Fibroblast of the aortic adventitia (primary cell): ENCODE measurements at places on chromosomes 11 and 22. TPM values are rescaled to one million over a fixed set of nuclear protein-coding genes. Genes with fewer than 3 reads are reported as not detected.
A peak's percentile ranks its signal among the peaks of the same experiment; 100 is the strongest.

Gene OPCML
- total RNA-seq, result 0.18 and 0.82 TPM in 2 replicates

Gene HEPN1
- not detected in 2 replicates for total RNA-seq

GRCh38 chr22:20244691-20245576 is 23.2 kb downstream of the RTN4R start:
- DNase-seq, result no peak

DNA sequence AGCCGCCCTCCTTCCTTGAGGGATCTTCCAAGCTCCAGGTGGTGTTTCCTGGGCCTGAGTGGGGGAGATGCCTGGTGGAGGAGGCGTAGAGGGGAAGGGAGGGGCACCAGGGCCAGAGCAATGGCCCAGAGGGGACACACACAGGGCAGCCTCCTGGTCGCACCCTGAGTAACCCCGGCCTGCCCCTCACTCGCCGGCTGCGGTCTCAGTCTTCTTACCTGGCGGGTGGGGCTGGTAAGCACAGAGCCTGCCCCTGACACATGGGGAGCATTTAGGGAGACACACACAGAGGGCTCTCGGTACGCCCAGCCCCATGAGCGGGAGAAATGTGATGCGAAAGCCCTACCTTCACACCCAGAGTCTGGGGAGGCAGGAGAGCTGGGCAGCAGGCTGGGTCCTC is 23.9 kb downstream of the IGF2 start:
- DNase-seq, result no peak

GRCh38 chr11:4102711-4103110 is 8.1 kb downstream of the RRM1 start:
- DNase-seq, result no peak

DNA sequence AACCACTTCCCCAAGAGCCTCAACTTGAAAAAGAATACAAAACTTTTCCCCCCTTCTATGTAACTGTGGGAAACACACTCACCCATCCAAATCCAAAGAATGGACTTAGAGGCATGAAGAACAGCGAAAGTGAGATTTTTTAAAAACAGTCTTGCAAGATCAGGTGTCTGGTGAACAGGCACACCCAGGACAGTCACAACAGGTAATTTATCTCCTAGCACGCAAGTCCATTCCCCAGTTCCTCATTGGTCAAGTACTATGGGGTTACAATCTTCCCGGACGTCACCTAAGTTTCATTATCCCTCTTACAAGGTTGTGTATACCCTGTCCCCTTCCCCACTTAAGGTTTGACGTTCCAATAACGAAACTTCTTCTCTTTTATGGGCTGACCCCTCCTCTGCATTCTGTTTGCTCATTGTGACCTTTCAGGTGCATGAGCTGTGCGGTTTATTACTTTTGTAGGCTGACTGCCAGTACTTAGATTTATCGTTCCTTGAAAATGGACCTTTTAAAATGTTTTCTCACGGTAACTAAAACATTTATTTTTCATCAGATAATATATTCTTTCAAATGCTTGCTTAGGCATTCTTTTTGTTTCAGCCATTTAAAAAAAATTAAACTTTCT is 1401.9 kb downstream of the FAM181B start:
- DNase-seq, result no peak

DNA sequence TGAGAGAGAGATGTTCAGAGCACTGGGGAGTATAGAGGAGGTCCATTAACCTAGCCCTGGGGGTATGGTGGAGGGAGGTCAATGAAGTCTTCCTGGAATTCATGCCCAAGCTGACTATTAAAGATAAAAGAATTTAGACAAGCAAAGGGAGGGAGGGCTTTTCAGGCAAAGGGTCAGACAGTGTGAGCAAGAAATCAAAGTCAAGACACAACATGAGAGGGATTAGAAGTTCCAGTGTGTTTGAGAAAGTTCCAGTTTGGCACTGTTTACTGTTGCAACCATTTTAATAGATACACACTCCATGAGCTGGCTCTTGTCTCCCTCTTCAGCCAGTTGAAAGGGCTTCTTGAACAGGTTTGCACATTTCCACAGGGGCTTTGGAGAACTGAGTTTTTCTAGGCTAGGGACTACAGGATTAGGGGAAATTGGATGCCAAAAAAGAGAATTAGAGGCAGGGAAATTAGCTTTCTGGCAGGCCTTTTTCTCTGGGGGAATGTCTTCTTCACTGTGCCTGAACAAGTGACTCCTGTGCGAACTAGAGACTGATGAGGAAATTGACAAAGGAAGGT is 14.7 kb upstream of the NNMT start:
- DNase-seq, result peak; percentile 73

DNA sequence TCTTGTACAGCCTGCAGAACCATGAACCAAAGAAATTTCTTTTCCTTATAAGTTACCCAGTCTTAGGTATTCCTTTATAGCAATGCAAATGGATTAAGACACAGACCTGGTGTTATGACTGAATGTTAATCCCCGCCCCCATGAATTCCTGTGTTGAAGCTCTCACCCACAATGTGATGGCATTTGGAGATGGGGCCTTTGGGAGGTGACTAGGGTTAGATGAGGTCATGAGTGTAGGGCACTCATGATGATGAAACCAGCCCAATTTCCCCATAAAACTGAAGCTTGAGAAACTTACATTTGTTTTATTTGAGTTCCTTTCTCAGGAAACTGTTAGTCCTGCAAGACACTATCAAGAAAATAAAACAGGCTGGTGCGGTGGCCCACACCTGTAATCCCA is 115.8 kb upstream of the THY1 start:
- DNase-seq, result peak; percentile 2

GRCh38 chr11:9849389-9849788 is 185.5 kb downstream of the SWAP70 start:
- DNase-seq, result no peak

- DNase-seq, result peak; percentile 25
Measured at GRCh38 chr11:68313574-68314202, 1.3 kb downstream of the LRP5 start.

DNA sequence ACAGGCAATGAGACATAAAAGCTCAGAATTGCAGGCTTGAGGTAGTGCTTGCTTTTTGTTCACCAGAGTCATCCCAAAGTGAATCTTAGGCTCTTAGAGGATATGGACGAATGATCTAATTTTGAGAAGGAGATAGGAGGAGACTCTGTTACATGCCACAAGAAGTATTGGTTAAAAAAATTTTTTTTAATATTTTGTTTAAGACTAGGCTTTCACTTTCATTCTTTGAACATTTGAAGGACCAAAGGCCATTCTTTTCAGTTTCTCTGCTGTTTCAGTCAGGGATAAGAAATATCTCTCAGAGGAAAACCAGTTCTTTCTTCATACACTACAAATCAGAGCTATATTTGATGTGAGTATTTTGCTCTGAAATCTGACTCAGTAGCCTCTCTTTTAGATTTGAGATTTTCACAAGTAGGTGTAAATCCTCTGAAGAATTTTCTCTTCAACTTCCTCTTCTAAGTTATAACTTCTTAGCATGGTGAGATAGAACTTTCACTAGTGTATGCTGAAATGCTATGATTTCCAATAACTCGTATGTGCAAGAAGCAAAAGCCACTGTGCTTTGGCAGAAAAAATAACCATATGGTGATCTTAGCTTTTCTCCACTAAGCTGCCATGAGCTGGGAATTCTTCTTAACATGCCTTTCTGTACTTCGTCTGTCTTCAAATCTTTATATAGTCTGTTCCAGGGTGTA is 24.1 kb upstream of the FAM181B start:
- no peak for DNase-seq

GRCh38 chr22:37129866-37130441 is 19.8 kb downstream of the IL2RB start:
- DNase-seq, result no peak
